ENCODE measurements at places on chromosomes 11 and 22.

DNA sequence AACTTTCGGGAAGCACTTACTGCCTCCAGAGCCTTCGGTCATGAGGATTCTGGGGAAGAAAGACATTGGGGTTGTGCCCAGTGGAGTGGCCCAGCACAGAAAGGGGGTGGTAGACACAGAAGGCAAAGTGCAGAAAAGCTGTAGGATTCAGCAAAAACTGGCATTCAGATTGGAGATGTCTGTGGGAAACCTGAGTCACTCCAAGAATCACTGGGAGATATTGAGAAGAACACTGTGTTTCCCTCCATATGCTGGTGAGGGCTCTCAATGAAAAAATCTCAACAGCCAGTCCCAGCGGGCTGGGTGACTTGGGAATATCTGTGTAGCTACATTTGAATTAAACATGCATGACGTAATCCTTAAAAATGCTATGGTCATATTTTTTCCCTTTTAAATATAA lies 61.2 kb upstream of the RCN1 start:
- no peak for DNase-seq

DNA sequence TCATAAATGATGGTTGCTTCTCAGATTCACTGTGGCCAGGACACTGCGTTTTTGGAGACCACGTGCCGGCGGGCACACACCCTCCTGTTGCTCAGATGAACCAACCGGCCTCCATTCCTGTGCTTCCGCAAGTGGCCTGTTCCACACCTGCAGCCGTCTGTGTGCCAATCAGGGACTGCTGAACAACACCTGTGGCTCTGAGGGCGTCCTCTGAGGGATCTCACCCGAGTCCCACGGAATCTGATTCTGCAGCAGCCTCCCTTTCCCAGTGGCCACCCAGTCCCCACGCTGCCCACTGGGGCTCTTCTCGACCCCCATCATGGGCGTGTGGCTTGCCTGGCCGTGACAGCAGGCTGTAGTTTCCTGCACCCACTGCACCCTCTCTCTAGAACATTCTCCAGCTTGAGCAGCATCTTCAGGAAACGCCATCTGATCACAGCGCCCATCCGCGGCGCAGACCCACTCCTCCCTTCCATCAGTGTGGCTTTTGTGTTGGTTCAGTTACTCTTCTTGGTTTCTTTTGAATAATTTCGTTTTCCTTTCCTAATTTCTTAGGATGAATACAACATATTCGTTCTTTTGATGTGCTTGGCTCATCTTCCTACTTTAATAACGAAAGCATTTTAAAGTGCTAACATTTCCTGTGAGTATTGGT lies 100.3 kb upstream of the SLC22A12 start:
- no peak for DNase-seq

- DNase-seq = no peak
Measured at GRCh38 chr11:65211293-65212105, 29.8 kb downstream of the CAPN1 start.

GRCh38 chr22:42976217-42976933 lies 38.6 kb downstream of the PACSIN2 start:
- DNase-seq = no peak

DNA sequence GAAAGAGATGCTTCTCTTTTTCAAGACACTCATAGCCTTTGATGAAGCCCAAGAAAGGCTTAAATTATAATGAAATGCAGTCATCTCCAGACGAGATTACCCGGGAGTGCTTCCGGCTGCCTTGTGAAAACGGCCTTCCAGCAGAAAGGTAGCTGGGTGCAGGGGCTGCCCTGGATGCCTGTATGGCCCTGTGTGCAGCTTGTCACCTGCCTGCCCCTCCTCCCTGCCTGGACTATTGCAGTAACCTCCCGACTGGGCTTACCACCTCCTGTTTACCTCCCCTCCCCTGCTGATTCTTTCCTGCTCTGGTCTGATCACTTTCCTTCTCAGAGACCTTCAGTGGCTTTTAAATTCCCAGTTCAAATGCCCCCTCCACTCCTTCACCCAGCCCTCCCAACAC lies 126.4 kb upstream of the SYT13 start:
- DNase-seq = no peak

DNA sequence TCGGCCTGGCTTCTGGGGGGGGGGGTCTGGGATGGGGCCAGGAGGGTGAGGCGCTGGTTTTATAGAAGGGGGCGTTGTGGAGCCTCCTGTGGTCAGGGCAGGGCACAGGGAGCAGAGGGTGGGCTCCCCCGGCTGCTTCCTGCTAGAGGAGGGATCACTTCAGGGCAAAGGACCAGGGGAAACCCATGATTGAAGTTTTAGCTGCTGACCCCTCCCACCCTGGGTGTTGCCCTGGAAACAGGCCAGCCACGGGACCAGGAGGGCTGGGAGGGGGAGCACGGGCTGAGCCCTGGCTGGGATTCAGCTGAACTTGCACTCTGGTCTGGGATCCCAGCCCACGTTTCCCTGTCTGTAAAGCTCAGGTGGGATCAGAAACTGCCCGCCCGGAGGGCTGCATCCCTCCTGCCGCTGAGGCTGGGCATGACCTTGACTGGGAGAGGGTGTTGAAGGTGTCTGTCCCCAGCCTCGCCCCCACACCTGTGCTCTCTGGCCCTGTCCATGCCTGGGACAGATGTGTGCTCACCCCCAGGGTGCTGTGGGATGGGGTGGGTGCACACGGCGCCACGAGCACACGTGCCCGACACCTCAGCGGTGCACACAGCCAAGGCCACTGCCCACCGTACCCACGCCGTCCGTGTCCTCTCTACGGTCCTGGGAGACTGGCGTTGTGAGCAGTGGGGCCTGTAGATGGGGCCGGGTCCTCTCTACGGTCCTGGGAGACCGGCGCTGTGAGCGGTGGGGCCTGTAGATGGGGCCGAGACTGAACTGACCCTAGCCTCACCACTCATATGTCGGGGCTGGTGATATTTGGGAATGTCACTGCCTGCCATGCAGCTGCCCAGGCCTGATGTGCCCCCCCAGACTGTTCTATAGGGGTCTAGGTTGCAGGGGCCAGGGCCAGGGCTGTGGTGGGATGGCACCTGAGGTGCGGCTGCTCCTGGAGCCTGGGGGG lies 2.3 kb downstream of the TSPAN4 start:
- DNase-seq = peak; percentile 80

DNA sequence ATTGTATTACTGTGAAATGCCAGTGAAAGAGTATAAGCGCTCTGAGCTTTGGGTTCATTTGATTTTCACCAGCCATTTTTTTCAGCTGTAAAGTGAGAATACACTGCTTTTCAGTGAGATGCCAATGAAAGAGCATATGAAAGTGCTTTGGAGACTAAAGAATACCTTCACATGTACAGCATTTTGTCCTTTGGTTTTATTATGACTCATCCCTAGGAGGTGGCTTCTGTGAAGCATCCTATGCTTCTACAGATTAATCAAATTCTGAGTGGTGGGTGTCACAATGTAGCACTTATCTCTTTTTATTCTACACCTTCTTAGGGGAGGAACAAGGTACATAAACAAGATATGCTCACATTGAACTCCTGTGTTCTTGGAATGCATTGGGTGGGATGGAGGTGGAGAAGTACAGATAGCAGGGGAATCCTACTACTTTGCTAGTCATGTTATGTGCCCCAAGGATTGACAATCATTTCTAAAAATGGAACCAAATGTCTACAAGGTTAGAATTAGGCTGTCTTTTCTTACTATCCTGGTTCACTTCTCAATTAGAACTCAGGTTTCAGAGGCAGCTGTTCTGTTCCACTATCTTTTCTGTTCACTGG lies 18.7 kb downstream of the TRIM44 start:
- DNase-seq = no peak

- no peak for DNase-seq
Measured at GRCh38 chr11:104625246-104625645, 273.0 kb downstream of the CASP12 start.

DNA sequence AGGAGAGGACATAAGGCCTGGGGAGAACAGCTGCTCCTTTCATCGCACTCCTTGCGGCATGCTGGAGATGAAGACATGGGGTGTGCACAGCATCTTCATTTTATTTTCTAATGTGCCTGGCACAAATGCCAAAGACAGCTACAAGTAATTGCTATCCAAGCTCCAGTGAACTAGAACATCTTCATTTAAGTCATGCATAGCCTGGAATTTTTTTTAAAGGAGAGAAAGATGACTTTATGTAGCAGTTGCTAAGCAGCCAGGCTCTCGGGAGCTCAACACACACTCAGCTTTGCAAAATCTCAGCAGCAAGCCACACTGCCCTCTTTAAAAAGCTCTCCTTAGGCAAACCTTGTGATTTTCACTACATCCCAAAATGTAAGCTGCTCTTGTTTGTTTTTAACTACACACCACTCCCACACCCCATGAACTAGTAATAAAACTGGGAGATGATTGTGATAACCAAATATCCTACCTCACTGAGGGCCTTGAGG lies 164.5 kb upstream of the POU2AF2 start:
- DNase-seq = no peak

DNA sequence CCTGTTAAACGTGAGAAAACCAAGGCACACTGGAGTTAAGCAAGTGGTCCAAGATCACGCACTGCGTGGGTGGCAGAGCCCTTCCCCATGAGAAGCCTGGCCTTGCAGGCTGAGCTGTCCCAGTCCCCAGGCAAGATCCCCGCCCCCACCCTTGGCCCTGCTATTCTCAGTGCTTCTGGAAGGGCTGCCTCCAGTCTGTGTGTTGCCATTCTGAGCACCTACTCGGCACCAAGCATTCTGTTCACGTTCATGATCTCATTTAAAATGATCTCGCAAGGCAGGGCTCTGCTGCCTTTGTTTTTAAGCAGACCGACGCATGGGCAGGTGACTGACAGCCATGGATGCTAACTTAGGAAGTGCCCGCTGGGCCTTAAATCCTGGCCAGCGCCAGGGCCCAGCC lies 62.8 kb downstream of the PHF21B start:
- no peak for DNase-seq

DNA sequence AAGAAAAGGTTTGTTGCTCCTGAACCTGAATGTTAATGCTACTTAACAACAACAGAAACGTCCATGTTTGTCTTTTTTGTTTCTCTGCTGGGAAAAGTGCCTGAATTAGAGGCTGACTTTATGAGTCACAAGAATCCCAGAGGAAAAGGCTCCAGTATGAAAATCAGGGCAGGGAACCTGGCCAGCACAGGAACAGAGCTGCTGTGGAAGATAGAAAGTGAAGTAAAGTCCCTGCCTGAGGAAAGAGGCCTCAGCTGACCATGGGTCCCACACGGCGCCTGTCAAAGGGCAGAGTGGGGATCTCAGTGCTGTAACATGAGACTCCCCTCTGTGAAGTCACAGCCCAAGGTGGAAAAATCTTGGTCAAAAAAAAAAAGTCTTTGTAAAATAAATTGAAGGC lies 632.3 kb upstream of the CCDC90B start:
- no peak for DNase-seq

DNA sequence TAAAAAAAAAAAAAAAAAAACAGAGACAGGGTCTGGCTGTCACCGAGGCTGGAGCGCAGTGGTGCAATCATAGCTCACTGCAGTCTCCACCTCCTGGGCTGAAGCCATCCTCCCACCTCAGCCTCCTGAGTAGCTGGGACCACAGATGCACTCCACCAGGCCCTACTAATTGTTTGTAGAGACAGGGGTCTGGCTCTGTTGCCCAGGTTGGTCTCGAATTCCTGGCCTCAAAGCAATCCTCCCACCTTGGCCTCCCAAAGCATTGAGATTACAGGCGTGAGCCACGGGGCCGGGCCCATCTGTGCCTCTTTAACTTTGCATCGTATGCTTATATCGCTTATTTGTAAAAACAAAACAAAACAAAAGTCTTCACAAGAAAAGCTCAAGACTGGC lies 3.1 kb downstream of the CPT1A start:
- DNase-seq = no peak

DNA sequence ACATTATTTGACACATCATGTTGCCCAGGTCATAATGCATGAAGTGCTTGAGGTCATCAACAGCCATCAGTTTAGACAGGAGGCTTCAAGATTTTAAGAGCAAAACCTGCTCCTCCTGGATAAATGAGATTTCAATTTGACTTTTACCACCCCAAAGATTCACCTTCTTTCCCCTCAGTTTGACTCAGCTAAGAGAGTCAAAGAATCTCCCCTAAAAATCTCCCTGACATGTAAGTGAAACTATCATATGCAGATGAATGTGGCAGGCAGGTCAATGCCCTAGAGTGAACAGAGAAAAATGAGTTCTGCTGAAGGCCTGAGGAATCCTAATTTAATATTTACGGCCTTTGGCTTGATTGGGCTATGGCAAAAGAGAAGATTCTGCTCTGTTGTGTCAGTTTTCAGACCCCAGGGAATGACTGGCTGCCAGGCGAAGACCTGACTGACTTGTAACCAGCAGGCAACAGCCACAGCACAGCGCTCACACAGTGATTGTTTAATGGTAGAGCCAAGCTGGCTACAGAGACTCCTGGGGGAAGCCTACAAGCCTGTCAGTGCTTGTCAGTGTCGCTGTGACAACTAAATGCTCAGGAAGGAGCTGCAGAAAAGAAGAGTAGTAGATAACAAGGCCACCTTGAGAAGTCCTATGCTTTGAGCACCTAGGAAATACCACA lies 491.2 kb upstream of the LRRC4C start:
- no peak for DNase-seq

GRCh38 chr22:27242917-27243589 lies 558.5 kb downstream of the MN1 start:
- DNase-seq = no peak

DNA sequence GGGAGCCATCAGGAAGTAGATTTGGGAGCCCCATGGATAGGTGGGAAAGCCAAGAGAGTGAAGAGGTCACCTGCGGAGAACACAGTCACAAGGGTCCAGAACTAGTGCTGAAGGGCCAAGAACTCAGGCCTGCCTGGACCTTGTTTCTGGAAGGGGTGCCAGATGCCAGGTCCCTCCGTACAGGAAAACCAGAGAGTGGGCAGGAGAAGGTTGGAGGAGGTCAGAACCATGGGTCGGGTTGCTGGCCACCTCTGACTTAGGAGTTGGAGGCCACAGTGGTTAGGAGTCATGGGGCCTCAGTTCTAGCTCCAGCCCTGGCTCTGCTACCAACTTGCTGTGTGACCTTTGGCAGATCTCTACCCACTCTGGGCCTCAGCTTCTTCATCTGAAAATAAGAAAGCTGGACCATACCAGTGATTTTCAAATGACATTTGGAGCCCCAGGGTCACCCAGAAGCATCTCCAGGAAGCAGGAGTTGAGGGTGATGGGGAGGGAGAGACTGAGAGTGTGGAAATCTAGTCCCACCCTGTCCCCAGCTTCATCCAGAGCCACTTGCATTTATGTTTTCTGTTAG lies 20.8 kb upstream of the TUB start:
- no peak for DNase-seq

- DNase-seq = no peak
Measured at GRCh38 chr11:117876059-117876340, 458 bp downstream of the FXYD6 start.
